Activated T-cell treated with anti-CD3 and anti-CD28 coated beads, Interleukin-2, amount 50 U/mL, for 24 hours (primary cell): ENCODE measurements at places on chromosomes 1 and 21.

DNA sequence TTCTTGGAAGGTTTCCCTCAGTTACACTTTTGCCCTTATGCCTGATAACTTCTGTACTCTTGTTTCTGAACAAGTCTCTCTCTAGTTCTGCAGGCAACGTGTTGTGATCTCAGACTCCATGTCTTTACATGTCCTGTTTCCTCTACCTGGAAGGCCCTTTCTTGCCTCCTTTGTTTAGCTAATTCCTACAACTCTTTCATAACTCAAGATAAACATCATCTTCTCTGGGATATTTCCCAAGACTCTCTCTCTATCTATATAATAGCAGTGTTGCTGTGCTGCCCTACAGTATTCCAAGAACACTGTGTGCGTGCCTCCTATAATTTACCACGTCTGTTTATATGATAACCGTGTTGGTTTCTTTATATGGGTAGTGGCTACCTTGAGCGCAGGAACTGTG, 47.8 kb downstream of the CHRM3 start:
- H3K27ac ChIP-seq = no peak overlapping the region
- DNase-seq = no peak
- H3K36me3 ChIP-seq = no peaks in the 10 kb centered on the region
- no peak overlapping the region for H3K4me3 ChIP-seq
- H3K27me3 ChIP-seq = peaks cover 2% of the 10 kb centered on the region
- no peaks in the 10 kb centered on the region for H3K4me1 ChIP-seq

GRCh38 chr1:32984090-32984454, 19.5 kb upstream of the RNF19B start:
- H3K36me3 ChIP-seq = no peaks in the 10 kb centered on the region
- H3K27me3 ChIP-seq = no peaks in the 10 kb centered on the region
- peak overlapping the region; percentile 76 for H3K27ac ChIP-seq
- peaks cover 64% of the 10 kb centered on the region for H3K4me1 ChIP-seq
- H3K4me3 ChIP-seq = no peak overlapping the region

DNA sequence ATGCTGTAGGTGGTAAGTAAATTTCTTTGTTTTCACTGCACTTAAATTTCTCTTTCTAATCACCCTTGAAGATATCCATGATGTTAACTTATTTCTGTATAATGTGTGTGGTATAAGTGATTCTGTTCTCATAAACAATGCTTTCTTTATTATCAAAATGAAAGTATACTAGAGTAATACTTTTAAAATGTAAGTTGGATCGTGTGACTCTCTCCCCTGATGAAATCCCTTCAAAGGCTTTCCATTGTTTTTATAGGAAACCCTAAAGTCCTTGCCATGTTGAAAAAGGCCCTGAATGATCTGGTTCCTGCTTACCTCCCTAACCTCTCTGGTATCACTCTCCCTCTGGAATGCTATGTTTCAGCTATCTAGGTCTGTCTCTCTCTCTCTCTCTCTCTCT, 191.1 kb upstream of the LHX8 start:
- H3K4me1 ChIP-seq = no peaks in the 10 kb centered on the region
- no peaks in the 10 kb centered on the region for H3K27me3 ChIP-seq
- H3K27ac ChIP-seq = no peak overlapping the region
- DNase-seq = no peak
- H3K4me3 ChIP-seq = no peak overlapping the region

DNA sequence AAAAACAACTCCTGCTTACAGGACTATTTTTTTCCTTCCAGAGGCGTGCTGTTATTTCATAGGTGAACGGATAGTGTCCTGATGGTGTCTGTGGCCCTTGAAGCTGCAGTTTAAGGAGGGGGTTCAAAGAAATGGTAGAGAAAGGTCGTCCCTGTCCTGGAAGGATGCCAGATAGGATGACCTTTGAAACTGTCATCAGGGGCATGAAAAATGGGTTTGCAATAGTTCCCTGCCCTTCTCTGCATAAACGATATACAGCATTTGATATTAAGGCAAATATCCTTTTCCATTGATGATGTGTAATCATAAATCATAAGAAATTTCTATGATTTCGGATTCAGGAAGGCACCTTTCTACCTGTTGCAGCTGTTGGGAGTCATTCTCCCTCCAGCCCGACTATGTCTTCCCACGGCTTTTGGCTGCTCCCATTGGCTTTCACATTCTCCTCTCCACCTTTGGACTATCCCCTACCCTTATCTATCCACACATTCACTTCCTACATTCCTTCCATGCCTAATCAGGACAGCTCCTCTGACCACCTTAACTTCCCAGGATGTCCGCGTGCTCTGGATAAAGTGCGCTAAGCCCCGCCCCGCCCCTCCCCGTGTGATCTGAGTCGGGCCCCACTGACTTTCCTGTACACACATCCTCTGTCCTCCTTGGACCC, 209.8 kb downstream of the DISC1 start:
- no peak overlapping the region for H3K4me3 ChIP-seq
- DNase-seq = no peak
- no peaks in the 10 kb centered on the region for H3K4me1 ChIP-seq
- H3K36me3 ChIP-seq = no peaks in the 10 kb centered on the region

- H3K4me3 ChIP-seq = no peak overlapping the region
- no peak for DNase-seq
- H3K27ac ChIP-seq = no peak overlapping the region
- H3K27me3 ChIP-seq = peaks cover 20% of the 10 kb centered on the region
- no peaks in the 10 kb centered on the region for H3K36me3 ChIP-seq
- H3K4me1 ChIP-seq = peaks cover 18% of the 10 kb centered on the region
These were observed 70.0 kb upstream of the BCAR3 start for GRCh38 chr1:93751377-93752250.

DNA sequence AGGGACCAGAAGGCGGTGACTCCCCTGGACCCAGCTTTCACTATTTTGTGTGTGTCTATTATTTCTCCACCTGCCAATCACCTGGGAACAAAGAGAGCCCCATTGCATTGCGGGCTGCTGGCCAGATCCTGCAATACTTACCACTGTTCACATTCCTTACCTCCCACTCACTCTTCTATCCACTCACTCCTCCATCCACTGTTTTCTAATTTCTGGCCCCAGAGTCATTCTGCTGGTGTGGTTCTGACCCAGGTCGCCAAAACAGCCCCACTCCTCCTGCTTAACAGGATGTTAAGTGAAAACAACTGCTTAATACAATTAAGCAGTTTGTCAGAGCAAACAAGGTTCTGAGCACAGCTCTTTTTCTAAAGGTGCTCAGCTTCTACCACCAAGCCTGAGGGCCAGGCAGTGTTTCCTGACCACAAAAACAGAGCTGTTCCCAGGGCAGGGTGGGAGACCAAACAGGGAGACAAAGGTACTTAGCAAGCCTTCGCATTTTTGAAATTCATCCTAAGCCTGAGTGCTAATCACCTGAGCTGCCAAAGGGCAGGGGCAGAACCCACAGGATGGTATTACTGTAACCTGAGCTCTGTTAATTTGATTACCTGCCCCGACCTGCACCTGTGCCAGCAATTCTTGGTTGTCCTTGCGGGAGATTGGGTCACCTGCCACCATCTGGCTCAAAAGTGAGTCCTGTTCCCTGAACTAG, 38.5 kb upstream of the EFCAB14 start:
- H3K4me1 ChIP-seq = no peaks in the 10 kb centered on the region
- no peak for DNase-seq
- no peaks in the 10 kb centered on the region for H3K36me3 ChIP-seq
- H3K4me3 ChIP-seq = no peak overlapping the region
- peaks cover 50% of the 10 kb centered on the region for H3K27me3 ChIP-seq

- no peak overlapping the region for H3K27ac ChIP-seq
- DNase-seq = no peak
- peaks cover 16% of the 10 kb centered on the region for H3K27me3 ChIP-seq
- no peak overlapping the region for H3K4me3 ChIP-seq
- H3K36me3 ChIP-seq = no peaks in the 10 kb centered on the region
These were observed 15.3 kb downstream of the CASZ1 start for GRCh38 chr1:10781137-10781536.

DNA sequence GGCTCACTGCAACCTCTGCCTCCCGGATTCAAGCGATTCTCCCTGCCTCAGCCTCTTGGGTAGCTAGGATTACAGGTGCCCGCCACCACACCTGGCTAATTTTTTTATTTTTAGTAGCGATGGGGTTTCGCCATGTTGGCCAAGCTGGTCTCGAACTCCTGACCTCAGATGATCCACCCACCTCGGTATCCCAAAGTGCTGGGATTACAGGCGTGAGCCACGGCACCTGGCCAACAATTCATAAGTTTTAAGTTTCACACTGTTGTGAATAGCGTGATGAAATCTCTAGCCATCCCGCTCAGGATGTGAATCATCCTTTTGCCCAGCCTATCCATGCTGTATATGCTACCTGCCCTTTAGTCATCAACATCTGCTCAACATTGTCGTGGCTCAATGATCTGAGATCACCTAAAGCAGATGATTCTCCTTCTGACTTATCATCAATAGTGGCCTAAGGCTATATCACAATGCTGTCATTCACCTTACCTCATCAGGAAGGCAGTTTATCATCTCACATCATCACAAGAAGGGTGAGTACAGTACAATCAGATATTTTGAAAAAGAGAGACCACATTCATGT, 2.6 kb downstream of the PFDN2 start:
- peaks cover 75% of the 10 kb centered on the region for H3K4me1 ChIP-seq
- DNase-seq = no peak
- H3K27ac ChIP-seq = peak overlapping the region; percentile 92
- peaks cover 91% of the 10 kb centered on the region for H3K36me3 ChIP-seq

DNA sequence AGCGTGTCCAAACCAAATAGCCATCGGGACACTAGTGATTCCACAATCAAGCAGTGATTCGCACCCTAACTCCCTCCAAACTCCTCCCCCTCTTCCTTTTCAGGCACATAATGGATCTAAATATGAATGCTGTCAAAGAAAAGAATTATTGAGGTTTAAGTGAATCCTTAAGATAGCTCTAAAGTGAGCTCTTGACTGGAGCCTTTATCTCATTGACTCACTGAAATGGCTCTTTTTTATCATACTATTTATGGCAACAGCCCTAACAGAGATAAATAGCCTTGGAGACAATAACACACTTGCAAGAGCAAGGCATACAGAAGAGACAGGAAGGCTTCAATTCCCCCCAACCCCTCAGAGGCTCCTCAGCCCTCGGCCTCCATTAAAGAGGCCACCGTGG, 143.3 kb downstream of the PLXNA2 start:
- H3K36me3 ChIP-seq = no peaks in the 10 kb centered on the region
- no peak for DNase-seq
- H3K27me3 ChIP-seq = no peaks in the 10 kb centered on the region
- H3K27ac ChIP-seq = no peak overlapping the region
- H3K4me3 ChIP-seq = no peak overlapping the region
- H3K4me1 ChIP-seq = no peaks in the 10 kb centered on the region

DNA sequence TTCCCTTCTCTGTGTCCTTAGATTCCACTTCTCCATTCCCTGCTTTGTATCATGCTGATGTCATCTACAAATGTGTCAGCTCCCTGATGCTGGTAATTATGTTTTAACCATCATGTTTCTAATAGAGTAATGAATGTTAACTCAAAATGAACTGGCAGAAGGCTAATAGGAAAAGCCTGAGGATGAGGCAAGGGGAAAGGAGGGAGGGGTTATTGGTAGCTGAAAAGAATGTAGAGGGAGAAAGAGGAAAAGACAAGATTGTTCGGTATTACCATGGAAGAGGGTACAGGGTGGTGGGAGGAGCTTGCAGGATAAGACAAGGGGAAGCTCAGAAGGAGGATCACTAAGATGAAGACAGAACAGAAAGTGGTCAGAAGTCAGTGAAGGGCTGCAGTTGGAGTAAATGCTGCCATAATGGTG, 150.9 kb downstream of the ZC3H11B start:
- H3K36me3 ChIP-seq = no peaks in the 10 kb centered on the region
- peaks cover 9% of the 10 kb centered on the region for H3K4me1 ChIP-seq
- no peak overlapping the region for H3K27ac ChIP-seq
- no peak overlapping the region for H3K4me3 ChIP-seq
- DNase-seq = no peak

DNA sequence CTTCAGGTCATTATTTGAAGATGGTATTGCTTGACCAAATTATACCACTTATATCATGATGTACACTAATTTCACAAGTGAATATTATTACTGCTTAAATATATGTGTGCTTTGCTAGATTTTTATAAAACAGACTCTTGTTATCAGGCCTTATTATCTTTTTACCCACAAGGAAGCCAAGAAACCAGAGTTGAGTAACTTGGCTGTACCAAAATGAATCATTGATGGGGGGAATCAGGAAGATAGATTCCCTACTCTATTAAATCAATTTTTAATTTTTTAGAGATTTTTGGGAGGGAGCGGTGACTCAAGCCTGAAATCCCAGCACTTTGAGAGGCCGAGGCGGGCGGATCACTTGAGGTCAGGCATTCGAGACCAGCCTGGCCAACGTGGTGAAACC, 16.0 kb upstream of the SCCPDH start:
- DNase-seq = no peak
- H3K27me3 ChIP-seq = peaks cover 32% of the 10 kb centered on the region
- H3K27ac ChIP-seq = no peak overlapping the region
- peaks cover 1% of the 10 kb centered on the region for H3K4me1 ChIP-seq
- H3K36me3 ChIP-seq = no peaks in the 10 kb centered on the region

- H3K4me1 ChIP-seq = no peaks in the 10 kb centered on the region
- DNase-seq = no peak
- H3K4me3 ChIP-seq = no peak overlapping the region
- H3K27ac ChIP-seq = no peak overlapping the region
- no peaks in the 10 kb centered on the region for H3K27me3 ChIP-seq
These were observed 23.8 kb downstream of the SERINC2 start for GRCh38 chr1:31436596-31437432.

DNA sequence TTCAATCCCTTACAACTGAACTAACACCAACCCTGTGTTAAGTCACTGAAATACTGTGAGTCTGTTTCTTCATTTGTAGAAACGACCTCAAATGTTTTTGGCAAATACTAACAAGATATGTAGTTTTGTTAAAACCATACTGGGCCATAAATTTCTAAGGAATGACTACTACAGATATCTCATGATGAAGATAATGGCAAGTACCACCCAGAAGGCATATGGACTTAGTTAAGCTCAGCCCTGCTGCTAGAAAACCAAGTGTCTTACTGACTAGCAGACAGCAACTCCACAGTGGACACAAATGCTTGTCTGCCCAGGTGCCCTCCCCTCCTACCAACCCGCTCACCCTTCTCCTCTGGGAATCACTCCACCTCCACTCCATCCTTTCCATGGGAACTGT, 44.5 kb upstream of the BMP8B start:
- H3K36me3 ChIP-seq = peaks cover 25% of the 10 kb centered on the region
- no peaks in the 10 kb centered on the region for H3K4me1 ChIP-seq
- peaks cover 4% of the 10 kb centered on the region for H3K27me3 ChIP-seq
- no peak overlapping the region for H3K4me3 ChIP-seq

- no peak overlapping the region for H3K27ac ChIP-seq
- H3K36me3 ChIP-seq = no peaks in the 10 kb centered on the region
- H3K4me1 ChIP-seq = peaks cover 4% of the 10 kb centered on the region
- DNase-seq = no peak
- no peaks in the 10 kb centered on the region for H3K27me3 ChIP-seq
- no peak overlapping the region for H3K4me3 ChIP-seq
These were observed 92.9 kb upstream of the IVNS1ABP start for GRCh38 chr1:185409763-185410528.

GRCh38 chr1:154453574-154454352, 48.3 kb upstream of the TDRD10 start:
- H3K27ac ChIP-seq = no peak overlapping the region
- peaks cover 73% of the 10 kb centered on the region for H3K36me3 ChIP-seq
- H3K27me3 ChIP-seq = no peaks in the 10 kb centered on the region
- H3K4me3 ChIP-seq = no peak overlapping the region

- peak overlapping the region; percentile 84 for H3K27ac ChIP-seq
- H3K27me3 ChIP-seq = no peaks in the 10 kb centered on the region
- H3K4me1 ChIP-seq = peaks cover 59% of the 10 kb centered on the region
- H3K4me3 ChIP-seq = peak overlapping the region; percentile 88
- peak; percentile 59 for DNase-seq
These were observed 532 bp downstream of the ERO1B start for GRCh38 chr1:236281198-236281653.
